ENCODE measurements at places on chromosomes 4 and X. TPM values are rescaled to one million over a fixed set of nuclear protein-coding genes. Genes with fewer than 3 reads are reported as not detected.

- H3K4me1 ChIP-seq = no peaks in the 10 kb centered on the region
- no peak overlapping the region for H3K4me3 ChIP-seq
- H3K36me3 ChIP-seq = peaks cover 24% of the 10 kb centered on the region
- H3K27ac ChIP-seq = no peak overlapping the region
- no peak for DNase-seq
- H3K27me3 ChIP-seq = no peaks in the 10 kb centered on the region
Observed at GRCh38 chrX:77640702-77641101, 145.3 kb downstream of the ATRX start.

RIPPLY1 gene
- total RNA-seq = not detected

CXCL11 gene
- not detected for total RNA-seq

- peak overlapping the region; percentile 99 for H3K27ac ChIP-seq
- H3K4me3 ChIP-seq = peak overlapping the region; percentile 51
- peaks cover 56% of the 10 kb centered on the region for H3K4me1 ChIP-seq
- no peaks in the 10 kb centered on the region for H3K36me3 ChIP-seq
Observed at GRCh38 chrX:24146283-24146949, 3.1 kb upstream of the ZFX start.

NIPAL1 gene
- 0.42 TPM for total RNA-seq

DNA sequence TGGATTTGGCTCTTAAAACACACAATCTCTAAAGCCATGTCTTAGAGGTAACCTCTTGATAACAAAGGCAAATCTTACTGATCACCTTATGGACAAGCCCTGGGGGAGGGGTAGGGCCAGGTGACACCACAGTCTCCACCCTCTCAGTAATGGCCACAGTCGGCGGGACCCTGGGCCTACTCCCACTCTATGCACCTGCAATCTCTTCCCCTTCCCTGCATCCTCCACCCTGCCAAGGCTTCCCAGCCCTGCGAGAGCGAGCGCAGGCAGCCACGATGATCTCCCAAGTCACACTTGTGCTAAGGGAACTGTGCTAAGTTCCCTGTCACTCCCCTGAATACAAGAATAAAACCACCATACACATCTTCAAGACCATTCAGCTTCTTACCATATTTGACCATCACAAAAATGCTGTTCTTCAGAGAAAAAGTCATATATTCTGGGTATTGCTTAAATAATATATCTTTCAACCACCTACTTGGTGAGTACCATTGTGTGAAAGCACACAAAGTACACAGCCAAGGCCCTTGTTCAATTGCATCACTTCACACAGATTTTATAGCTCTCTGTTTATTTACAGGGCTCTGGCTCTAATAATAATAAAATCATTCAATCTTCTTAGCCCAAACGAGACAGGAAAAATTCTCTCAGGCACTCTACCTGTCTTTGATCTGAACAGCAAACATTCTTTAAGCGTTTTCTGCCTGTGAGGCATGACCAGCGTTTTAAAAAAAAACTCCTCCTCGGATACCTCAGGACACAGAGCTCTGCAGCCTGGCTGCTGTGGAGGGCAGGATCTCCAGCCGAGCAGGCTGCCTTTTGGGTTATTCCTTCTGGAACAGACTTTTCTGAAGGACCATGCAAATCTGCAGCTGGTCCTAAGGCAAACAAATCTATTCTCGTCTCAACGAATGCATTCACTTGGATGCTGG lies 115.7 kb upstream of the MAP3K15 start:
- no peak overlapping the region for H3K4me3 ChIP-seq
- no peak for DNase-seq
- peaks cover 49% of the 10 kb centered on the region for H3K4me1 ChIP-seq
- H3K27me3 ChIP-seq = no peaks in the 10 kb centered on the region

DNA sequence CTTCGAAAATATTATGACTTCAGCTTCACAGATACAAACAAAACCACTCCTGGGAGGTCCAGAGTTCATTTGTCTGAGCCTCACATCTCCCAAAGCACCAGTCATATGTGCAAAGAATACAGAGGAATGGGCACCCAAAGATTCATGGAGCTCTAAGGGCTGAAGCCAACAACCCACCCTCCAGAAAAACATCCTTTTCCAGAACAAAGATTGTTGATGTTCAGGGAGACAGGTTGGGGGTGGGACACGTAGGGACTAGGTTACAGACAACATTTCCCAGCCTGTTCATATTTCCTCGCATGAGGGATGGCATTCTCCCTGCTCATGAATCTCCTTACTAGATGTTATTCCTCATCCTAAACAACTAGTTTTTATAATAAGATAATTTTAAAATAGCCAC lies 71.2 kb downstream of the METTL14 start:
- no peak overlapping the region for H3K4me3 ChIP-seq
- H3K4me1 ChIP-seq = peaks cover 65% of the 10 kb centered on the region
- no peak for DNase-seq
- peak overlapping the region; percentile 43 for H3K27ac ChIP-seq
- no peaks in the 10 kb centered on the region for H3K27me3 ChIP-seq
- peaks cover 68% of the 10 kb centered on the region for H3K36me3 ChIP-seq

CWH43 gene
- total RNA-seq = not detected

FAM184B gene
- not detected for total RNA-seq

F8A2 gene
- not detected for total RNA-seq

GRCh38 chrX:56728321-56728720 lies 722 bp upstream of the NBDY start:
- H3K27ac ChIP-seq = peak overlapping the region; percentile 23
- peaks cover 19% of the 10 kb centered on the region for H3K4me1 ChIP-seq
- no peak for DNase-seq
- H3K36me3 ChIP-seq = no peaks in the 10 kb centered on the region
- H3K4me3 ChIP-seq = peak overlapping the region; percentile 85
- H3K27me3 ChIP-seq = no peaks in the 10 kb centered on the region

ATP1B4 gene
- not detected for total RNA-seq

GRCh38 chr4:87803421-87803820 lies 4.1 kb downstream of the IBSP start:
- H3K4me3 ChIP-seq = no peak overlapping the region
- DNase-seq = no peak
- no peaks in the 10 kb centered on the region for H3K4me1 ChIP-seq
- no peak overlapping the region for H3K27ac ChIP-seq

GRCh38 chr4:187059021-187059420 lies 335.4 kb upstream of the FAT1 start:
- no peak for DNase-seq
- H3K27ac ChIP-seq = no peak overlapping the region
- H3K4me3 ChIP-seq = no peak overlapping the region
- no peaks in the 10 kb centered on the region for H3K4me1 ChIP-seq

PAGE5 gene
- total RNA-seq = not detected

LRCH2 gene
- 7.9 TPM for total RNA-seq

DNA sequence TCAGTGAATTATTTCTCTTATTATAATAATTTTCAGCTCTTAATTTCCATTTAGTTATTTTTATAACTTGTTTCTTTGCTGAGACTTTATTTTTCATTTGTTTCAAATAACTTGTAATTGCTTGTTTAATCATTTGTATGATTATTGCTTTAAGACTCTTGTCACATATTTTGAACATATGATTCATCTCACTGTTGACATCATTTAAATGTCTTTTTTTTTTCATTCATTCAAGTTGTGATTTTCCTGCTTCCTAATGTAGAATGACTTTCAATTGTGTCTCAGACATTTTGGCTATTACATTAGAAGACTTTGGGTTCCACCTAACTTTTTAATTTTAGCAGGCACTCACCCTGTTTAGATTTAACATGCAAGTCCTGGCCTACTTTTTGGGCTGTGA lies 234.8 kb upstream of the DIPK2B start:
- no peak for DNase-seq
- no peak overlapping the region for H3K27ac ChIP-seq
- no peaks in the 10 kb centered on the region for H3K36me3 ChIP-seq
- no peak overlapping the region for H3K4me3 ChIP-seq

NAA11 gene
- not detected for total RNA-seq

- no peak overlapping the region for H3K4me3 ChIP-seq
- no peaks in the 10 kb centered on the region for H3K36me3 ChIP-seq
- H3K4me1 ChIP-seq = no peaks in the 10 kb centered on the region
- H3K27me3 ChIP-seq = peaks cover 30% of the 10 kb centered on the region
- no peak for DNase-seq
Observed at GRCh38 chr4:79882806-79883205, 190.2 kb downstream of the ANTXR2 start.

PNMA5 gene
- not detected for total RNA-seq

RIBC1 gene
- 0.47 TPM for total RNA-seq

TRAM1L1 gene
- total RNA-seq = 5.9 TPM

- H3K27me3 ChIP-seq = no peaks in the 10 kb centered on the region
- no peaks in the 10 kb centered on the region for H3K36me3 ChIP-seq
- H3K4me1 ChIP-seq = peaks cover 11% of the 10 kb centered on the region
- no peak overlapping the region for H3K4me3 ChIP-seq
Observed at GRCh38 chrX:13293700-13294099, 26.2 kb downstream of the ATXN3L start.

ZNF157 gene
- total RNA-seq = 0.16 TPM

GRCh38 chr4:121726642-121727268 lies 30.0 kb upstream of the ANXA5 start:
- peaks cover 6% of the 10 kb centered on the region for H3K4me1 ChIP-seq
- no peak overlapping the region for H3K27ac ChIP-seq
- no peak for DNase-seq
- no peak overlapping the region for H3K4me3 ChIP-seq
- no peaks in the 10 kb centered on the region for H3K36me3 ChIP-seq
- H3K27me3 ChIP-seq = no peaks in the 10 kb centered on the region

DNA sequence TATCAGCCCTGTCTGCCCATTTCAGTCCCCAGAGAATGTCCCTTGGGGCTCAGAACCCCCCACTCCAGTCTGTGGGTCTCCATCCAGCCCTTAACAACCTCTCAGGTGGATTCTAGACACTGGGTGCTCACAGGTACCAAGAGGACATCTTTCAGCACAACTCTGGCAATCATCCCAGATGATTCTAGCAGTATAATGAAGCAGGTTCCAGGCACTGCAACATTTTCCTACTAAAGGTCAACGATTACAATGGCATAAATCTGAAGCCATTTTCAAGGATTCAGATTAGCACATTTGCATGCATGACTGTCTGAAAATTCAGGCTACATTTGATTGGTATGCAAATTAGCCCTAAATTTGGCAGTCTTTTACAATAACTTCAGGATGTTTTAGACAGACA lies 10.0 kb downstream of the SLC2A9 start:
- H3K27me3 ChIP-seq = peaks cover 12% of the 10 kb centered on the region
- no peaks in the 10 kb centered on the region for H3K36me3 ChIP-seq
- no peak for DNase-seq
- H3K4me3 ChIP-seq = no peak overlapping the region

GRCh38 chrX:7815166-7815805 lies 27.7 kb upstream of the VCX start:
- H3K36me3 ChIP-seq = no peaks in the 10 kb centered on the region
- H3K27me3 ChIP-seq = no peaks in the 10 kb centered on the region
- no peak overlapping the region for H3K4me3 ChIP-seq
- no peak overlapping the region for H3K27ac ChIP-seq
- no peaks in the 10 kb centered on the region for H3K4me1 ChIP-seq
